ENCODE measurements at places on chromosomes 5 and 9.

GRCh38 chr9:89596937-89597555, 7.8 kb upstream of the GADD45G start:
- DNase-seq = no peak

DNA sequence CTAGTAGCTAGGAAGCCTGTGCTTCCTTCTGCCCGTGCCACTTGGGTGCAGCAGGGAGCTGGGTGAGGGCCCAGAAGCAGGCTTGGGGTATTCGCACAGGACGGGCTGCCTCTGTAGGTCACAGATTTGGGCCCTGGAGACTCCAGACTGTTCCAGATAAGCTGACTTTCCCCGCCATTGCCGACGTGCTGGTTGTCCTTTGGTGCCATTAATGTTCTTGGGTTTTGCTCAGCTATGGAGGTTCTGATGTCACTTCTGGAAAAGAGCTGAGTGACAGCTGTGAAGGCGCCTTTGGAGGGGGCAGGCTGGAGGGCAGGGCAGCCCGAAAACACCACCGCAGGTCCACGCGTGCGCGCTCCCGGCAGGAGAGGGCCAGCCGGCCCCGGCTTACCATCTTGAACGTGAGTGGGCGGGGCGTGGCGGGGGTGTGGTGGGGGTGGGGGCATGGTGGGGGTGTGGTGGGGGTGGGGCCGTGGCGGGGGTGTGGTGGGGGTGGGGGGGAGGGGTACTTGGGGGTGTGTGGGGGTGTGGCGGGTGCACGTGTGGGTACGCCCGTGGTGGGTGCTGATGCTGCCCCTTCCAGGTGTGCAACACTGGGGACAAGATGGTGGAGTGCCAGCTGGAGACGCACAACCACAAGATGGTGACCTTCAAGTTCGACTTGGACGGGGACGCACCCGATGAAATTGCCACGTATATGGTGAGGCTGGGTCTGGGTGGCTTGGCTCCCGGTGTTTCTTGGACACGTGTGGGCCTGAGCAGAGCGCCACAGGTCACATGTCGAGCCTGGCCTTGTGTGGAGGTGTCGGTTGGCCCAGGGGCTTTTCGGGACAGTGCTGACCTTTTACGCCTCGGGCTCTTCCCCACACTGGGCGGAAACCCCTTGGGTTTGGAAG, 79.6 kb downstream of the WNK2 start:
- DNase-seq = no peak

GRCh38 chr9:121299467-121300282, 31.7 kb downstream of the GSN start:
- no peak for DNase-seq

GRCh38 chr9:114096866-114097612, 2.1 kb downstream of the KIF12 start:
- DNase-seq = no peak

DNA sequence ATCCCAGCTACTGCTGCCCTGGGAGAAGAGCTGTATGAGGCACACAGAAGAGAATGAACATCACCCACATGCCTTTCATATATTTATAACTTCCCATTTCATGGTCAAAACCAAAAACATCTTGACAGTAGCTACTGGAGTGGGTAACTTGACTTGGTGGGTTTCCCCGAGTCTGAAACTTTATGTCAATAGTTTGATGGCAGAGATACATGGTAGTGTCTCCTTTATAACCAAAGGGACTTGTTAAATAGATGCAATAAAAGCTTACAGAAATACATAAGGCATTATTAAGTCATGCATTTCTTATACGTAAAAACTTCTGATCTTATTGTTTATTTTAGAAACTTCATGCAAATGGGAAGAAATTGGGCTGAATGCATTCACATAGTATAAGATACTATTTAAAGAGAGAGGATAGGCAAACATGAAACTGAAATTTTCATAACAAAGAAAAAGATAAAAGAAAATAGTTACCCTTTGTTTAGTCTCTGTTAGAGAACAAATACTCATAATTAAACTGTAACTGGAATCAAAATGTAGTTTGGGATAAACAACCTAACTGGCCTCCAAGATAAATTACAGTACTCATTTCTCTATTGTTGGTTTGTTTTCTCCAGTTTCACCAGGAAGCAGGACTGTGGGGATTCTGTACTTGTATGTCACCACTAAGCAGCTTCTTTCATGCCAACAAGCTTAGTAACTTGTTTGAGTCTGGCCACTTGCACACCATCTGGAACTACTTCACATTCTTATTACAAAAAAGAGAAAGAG, 459.3 kb upstream of the MEF2C start:
- peak; percentile 95 for DNase-seq

- DNase-seq = no peak
Observed at GRCh38 chr5:1011226-1011631, 2.6 kb downstream of the NKD2 start.

DNA sequence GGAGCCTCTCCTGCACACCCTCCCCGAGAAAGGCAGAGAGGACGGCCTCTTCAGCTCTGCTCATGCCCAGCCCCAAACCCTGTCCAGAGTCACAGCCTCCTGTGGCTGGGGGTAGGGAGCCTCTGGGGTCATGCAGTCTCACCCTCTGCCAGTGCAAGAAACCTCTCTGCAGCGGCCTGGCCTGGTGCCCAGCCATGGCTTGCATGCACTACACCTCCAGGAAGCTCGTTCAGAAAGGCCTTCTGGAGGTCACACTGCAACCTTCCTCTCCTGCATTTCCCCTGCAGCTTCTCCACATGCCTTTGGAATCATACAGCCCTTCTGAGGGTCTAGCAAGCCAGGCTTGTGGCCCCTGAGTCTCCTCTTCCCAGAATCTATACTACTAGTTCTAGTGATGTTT, 17.9 kb downstream of the CSF1R start:
- no peak for DNase-seq

DNA sequence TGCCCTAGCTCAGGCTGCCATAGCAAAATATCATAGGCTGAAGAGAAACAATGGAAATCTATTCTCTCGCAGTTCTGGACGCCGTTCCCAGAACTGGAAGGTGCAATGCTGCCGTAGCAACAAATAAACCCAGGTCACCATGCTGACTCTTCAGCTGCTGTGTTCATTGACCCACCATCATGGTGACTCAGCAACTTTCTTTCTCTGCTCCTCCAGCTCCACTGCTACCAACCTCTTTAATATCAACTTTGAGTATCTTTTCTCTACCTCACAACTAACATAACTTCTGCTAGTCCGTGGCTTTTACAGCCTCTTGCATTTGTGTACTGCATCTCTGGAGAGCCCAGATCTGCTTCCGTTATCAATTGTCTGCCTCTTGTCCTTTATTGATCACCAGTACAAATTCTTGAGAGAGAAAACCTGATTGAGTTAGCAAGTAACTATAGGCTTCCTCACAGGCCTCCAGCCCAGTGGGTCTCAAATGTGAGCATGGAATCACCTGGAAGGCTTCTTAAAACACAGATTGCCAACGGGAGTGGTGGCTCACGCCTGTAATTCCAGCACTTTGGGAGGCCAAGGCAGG, 47.3 kb upstream of the SLC30A5 start:
- DNase-seq = no peak

DNA sequence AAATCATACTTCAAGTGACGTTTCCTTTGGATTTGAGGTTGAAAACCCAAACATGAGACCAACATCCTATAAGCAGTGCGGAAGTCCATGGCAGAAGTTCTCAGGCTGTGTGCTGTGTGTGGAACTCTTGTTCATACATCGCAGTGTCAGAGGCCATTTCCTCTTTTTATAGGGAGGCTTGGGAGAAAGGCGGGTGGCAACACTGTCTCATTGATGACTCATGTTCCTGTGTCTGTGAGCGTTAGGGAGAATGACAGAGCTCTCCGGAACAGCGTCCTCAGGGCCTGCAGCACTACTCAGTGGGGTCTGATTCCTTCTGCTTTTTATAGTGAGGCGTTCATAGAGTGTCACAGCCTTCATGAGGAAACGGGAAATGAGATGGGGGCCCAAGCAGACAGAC, 98.8 kb upstream of the BASP1 start:
- DNase-seq = peak; percentile 97

DNA sequence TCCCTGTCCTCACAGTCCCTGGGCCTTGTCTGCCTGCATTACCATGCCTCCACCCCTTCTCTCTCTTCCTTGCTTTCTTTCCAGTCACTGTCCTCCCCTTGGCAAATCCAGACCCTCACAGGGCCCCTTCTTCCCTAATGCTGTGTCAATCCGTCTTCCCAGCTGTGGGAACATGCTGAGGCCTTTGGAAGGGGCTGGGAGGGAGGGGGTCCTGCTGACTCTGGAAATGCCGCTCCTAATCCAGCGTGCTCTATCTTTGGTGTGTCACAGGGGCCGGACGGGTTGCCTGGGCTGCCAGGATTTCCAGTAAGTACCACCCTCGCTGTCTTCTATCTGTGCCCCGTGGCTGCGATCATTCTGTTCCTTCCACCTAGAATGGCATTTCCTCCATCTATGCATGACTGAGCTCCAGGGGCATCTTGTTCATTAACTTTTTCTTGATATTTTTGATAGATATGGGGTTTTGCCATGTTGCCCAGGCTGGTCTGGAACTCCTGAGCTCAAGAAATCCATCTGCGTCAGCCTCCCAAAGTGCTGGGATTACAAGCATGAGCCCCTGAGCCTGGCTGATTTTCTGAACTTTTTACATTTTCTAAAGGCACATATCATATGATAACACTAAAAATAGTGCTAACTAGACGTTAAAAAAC, 64.5 kb upstream of the TGFBR1 start:
- no peak for DNase-seq

- no peak for DNase-seq
Observed at GRCh38 chr9:7721291-7721690, 78.3 kb downstream of the DMAC1 start.

GRCh38 chr5:22998774-22999173, 145.6 kb upstream of the CDH12 start:
- no peak for DNase-seq

DNA sequence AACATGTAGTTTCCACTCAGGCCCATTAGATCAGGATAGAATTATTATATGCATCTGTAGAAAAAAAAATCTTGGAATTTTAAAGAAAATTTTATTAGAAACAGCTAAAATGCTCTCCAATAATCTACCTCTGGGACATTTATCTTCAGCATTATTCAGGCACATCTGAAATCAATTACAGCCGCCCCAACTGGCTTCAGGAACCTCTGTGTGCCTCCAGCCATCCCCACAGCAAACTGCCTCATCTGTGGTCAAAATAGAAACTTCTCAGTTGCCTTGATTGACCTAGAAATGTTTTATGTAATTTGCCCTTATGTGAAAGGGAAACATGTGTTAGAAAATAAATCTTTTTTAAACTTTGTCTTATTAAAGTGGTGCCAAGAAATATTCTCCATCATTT, 120.1 kb upstream of the LPAR1 start:
- no peak for DNase-seq

GRCh38 chr5:156778139-156778706, 71.9 kb upstream of the PPP1R2B start:
- no peak for DNase-seq

DNA sequence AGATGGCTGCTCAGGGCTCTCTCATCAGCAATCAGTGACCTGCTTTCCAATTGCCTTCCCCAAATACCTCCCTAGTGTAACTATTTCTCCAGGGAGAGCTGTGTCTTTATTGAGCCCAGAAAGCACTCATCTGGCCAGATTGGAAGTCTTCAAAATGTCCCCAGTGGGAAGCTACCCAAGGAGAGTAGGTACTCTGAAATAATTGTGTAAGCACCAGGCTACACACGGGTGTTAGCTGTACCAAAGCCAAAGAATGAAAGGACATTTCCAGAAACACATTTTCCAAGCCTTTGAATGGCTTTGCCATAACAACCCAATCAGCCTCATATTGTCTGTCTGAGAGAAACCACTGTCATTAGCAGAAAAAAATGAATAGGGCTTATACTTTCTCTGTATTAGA, 318.8 kb downstream of the FAM170A start:
- no peak for DNase-seq

- no peak for DNase-seq
Observed at GRCh38 chr5:54964405-54964804, 21.0 kb downstream of the ESM1 start.

GRCh38 chr5:6480133-6481051, 31.7 kb downstream of the UBE2QL1 start:
- DNase-seq = no peak

DNA sequence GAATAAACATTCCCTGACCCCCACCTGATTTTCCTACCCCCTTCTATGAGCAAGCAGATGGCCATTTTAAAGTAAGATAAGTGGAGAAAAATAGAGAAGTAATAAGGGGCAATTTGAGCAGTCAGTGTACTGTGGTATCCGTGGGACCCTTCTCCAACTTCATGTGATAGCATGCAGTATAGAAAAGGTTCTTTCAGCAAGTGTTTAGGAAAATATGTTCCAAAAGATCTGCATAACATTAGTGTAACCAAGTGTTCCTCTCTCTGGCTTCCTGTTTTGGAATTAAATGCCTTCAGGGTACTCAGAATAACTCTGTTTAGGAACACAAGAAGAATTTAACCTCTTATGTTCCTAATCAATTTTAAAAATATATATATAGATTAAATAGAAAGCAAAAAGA, 134.9 kb downstream of the ATG10 start:
- no peak for DNase-seq

DNA sequence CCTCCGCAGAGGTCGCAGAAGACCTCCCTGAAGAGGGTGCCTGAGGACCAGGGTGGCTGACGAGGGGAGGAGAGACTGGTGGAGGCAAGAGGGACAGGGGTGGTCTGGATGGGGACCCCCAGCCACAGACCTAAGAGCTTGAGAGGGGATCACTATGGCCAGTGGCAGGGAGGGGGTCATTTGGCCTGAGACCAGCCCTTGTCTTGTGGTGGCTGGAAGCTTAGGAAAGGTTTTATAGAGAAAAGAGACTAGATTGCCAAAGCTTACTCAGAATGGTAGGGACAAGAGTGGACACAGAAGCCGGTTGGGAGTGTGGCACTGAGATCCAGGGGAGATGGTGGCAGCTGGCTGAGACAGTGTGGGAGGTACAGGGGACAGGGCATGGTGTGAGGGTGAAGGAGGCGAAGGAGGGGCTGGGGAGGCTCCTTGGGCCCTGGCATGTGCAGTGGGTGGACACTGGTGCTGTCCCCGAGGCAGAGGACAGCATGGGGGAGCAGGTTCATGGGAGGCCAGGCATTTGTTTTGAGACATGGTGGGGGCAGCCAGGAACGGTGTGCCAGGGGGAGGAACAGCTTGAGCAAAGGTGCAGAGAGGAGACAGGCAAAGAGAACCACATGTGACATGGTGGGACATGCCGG, 123.0 kb downstream of the C9orf50 start:
- no peak for DNase-seq

DNA sequence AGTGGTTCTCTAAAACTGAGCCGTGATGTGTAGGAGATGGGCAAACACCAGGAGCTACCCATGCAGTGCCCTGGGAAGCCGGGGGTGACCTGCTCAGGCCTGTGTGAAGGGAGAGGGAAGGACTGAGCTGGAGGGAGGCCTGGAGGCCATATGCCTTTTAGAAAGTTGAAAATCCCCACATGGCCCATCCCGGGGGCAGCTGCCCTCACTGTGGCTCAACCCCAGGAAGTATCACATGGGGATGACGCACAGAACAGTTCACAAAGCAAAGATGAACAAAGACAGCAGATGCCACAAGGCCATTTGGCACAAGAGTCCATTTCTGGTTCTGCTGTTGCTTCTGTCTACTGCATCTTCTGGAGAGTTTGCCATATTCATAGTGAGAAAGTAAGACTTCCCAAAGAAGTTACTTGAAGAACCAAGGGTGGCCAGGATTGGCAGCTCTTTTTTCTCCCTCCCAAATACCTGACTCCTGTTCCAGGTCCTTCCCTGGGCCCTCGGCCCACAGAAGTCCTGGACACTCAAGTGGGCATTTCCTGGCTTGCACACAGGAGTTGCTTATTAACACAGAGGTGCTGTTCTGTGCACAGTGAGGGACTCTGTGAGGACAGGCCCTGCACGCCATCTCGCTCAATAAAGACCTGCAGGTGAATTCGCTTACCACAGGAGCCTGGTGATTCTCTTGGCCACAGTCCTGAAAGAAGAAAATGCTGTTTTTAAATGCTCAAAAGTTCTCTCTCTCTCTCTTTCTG, 25.1 kb downstream of the ACSL6 start:
- peak; percentile 15 for DNase-seq
